Astrocyte of the hippocampus (primary cell): ENCODE measurements at places on chromosomes 12 and 14.

DNA sequence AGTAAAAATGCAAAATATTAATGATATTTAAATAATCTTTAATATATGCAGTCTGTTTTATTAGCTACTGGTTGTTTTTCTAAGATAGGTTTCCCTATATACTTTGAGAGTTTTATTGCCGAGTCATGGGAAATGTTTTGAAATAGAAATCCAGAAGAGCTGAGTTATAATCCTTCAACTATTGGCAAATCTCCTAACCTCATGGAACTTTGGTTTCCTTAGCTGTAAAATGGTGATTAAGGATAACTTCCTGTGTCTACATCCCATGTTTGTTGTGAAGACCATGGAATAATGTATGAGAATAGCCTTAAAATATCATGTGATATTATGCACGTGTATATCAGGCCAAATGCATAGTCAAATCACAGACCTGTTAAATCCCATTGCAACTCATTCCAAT, 51.0 kb downstream of the UNC79 start:
- DNase-seq, result no peak

DNA sequence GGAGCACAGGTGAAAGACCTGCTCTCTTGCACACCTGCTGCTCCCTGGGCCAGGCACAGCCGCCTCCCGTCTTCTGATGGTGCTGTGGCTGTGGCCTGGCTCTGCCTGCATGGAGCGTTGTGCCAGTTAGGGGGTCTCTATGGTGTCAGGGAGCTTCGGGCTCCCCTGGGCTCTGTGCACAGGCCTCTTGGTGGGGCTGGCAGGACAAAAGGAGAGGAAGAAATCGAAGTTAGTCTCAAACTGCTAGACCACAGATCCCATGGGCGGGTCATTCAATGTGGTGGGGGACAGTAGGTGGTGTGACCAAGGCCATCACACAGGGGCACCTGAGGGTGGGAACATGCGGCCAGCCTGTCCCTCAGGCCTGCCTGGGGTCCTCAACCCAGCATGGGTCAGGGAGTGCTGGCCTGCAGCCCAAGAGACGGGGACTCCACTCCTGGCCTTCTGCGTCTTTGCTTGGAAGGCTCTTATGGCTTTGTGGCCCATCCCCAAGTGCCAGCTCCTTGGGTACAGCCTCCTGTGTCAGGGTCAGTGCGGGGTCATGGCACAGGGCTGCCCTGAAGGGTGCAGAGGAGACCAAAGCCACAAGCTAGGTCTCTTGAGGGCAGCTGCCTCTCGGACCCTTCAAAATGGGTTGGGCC, 84.1 kb downstream of the KIF26A start:
- no peak for DNase-seq

GRCh38 chr14:68788996-68789820, 3.7 kb downstream of the ZFP36L1 start:
- peak; percentile 91 for DNase-seq

DNA sequence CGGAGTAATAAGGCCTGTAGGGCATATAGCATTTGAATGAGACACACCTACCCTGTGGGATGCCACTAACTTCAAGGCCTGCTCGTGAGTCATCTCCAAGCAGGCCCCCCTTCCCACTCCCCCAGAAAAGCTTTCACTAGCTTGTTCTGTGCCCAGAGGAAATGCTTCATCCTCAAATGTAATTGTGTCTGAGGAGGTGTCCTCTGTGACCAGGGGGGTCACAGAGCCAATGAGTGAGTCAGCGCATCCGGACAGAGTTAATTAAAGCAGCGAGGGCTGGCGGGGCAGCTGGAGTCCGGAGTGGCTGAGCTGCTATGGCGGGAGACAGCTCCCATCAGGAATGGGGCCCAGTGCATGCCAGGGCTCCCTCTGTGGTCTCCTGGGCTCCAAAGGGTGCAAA, 27.0 kb upstream of the ESRRB start:
- peak; percentile 81 for DNase-seq

GRCh38 chr12:30396576-30396975, 299.1 kb downstream of the IPO8 start:
- no peak for DNase-seq

- DNase-seq, result no peak
These were observed 96.6 kb upstream of the PCED1B start for GRCh38 chr12:46982629-46983392.

- no peak for DNase-seq
These were observed 30.4 kb downstream of the KANSL2 start for GRCh38 chr12:48651681-48652080.

GRCh38 chr12:114684870-114685273, 897 bp upstream of the TBX3 start:
- no peak for DNase-seq

DNA sequence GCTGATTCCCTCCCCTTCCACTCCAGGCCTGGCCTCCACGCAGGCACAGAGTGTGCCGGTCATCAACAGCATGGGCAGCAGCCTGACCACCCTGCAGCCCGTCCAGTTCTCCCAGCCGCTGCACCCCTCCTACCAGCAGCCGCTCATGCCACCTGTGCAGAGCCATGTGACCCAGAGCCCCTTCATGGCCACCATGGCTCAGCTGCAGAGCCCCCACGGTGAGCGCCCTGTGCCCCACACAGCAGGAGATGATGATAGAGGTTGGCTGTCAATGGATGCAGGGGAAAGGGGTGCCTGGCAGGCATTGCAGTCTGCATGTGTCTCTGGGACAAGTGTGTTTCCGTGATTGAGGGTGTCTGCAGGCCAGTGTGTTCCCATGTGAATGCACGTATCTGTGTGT, 18.8 kb downstream of the C12orf43 start:
- no peak for DNase-seq

GRCh38 chr12:25213338-25213737, 18.3 kb downstream of the ETFRF1 start:
- DNase-seq, result no peak

GRCh38 chr14:22845821-22846625, 9.6 kb downstream of the MMP14 start:
- DNase-seq, result no peak

GRCh38 chr12:124766727-124767065, 97.0 kb downstream of the SCARB1 start:
- DNase-seq, result no peak

- peak; percentile 93 for DNase-seq
These were observed 176.3 kb downstream of the ESR2 start for GRCh38 chr14:64117671-64118402.

GRCh38 chr14:44914849-44915248, 46.9 kb downstream of the KLHL28 start:
- DNase-seq, result peak; percentile 15
